ENCODE measurements at places on chromosomes 5 and 9.

DNA sequence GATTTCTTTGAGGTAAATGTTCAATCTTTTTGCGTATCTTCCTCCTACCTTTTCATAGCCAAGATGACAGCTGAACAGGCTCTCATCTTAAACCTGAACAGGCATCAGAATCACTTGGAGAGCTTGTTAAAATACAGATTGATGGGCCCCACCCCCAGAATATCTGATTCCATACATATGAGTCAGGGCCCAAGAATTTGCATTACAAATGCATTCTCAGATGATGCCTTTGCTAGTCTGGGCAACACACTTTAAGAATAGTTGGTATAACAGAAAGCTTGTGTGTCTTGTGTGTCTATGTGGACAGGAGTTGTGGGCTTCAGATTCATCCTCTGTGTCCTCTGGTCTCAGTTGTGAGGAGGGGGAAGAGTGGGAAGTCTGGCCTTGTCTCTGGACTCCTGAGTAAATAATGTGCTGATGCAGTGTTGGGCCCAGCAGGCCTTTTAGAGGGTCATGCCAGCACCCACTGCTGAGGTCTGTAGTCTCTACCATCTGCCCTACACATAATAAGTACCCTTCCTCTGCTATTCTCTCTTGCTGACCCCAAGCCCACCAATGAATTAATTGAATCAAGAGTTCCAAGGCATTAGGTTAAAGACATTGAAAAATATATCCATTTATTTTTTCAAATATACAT lies 43.1 kb downstream of the PTCD2 start:
- no peak for DNase-seq

GRCh38 chr5:94281236-94281801 lies 337.1 kb downstream of the KIAA0825 start:
- DNase-seq: no peak

DNA sequence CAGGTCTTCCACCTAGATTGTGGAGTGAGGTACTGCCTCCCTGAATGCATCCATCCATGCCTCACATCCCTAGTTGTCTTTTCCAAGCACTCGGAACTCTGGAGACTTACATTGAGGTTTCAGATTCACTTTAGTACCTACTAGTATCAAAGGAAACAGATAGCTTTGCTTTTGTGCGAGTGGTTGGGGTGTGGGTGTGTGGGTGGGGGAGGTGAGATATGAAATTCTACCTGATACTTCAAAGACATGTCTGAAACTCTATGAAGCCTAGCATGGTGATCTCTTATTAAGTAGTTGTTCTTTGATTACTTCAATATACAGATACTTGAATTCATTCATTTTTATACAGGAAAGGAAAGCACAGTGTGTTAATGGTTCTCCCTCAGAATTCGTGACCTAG lies 64.4 kb downstream of the MCCC2 start:
- no peak for DNase-seq

DNA sequence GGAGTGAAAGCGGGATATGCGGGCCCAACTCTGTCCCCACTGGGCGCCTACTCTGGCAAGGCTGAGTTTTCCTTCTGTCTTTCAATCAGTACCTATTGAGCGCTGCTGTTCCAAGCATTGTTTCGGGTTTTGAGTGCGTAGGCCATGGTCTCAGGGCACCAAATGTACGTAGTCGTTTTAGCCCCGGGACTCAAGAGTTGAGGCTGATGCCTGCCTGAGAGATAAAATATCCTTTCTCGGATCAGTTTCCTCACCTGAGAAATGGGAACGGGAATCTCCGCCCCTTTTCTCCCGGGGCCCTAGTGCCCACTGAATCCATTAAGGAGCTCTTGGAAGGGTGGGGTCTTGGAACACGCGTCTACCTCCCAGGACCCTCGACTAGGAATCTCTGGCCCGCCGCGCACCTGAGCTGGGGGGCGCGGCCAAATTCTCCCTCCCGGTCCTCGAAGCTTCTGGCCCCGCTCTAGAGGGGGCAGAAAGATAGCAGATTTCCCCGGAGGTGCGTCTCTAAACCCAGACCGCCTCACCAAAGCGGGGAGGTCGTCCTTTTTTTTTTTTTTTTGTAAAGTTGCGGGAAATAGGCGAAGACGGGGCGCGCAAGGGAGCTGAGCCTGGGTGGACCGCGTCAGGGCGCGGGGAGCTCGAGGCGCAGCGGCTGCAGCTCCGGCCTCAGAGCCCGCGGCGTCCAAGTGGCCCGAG lies 494 bp upstream of the CXXC5 start:
- no peak for DNase-seq

DNA sequence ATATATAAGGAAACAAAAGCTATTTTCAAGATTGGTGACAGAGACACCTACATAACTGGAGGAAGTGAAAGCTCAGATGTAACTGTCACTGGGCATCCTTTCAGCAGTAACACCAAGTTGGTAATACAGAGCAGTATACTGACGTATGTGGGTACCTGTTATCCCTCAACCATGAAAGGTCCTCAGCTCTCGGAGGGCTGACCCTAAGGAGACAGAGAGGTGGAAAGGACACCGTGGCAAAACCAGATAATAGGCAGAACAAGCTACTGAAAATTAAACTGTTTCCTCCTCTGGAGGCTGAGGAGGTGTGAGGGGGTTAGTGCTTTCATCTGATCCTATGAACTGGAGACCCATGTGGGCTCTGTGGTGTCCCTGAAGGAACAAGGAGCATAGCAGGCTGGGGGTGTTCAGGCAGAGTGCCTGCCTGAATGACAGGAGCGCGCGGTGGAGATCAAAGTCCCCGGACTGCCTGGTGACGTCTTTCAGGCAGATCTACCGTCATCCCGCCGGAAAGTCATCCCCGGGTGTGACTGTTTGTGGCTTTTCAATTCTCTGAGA lies 130.2 kb upstream of the FSTL4 start:
- DNase-seq: no peak

DNA sequence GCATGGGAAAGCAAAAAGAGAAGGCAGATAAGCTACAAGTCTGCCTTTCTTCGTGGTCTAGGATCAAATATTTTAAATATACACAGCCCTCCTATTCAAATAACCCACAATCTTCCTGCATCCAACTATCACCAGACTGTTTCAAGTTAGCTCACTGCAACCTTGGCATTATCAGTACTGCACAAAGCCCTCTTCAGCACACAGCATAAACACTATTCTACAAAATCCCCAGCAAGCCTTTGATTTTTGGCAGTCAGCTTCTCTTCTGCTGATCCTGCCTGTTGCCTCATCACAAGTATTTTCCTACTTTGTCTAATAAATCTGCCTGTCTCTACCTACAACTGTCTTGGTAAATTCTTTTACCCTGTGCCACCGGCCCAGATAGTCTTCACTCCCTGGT lies 142.9 kb downstream of the COX7C start:
- DNase-seq: no peak

GRCh38 chr5:139872851-139873794 lies 77.5 kb downstream of the PSD2 start:
- no peak for DNase-seq

DNA sequence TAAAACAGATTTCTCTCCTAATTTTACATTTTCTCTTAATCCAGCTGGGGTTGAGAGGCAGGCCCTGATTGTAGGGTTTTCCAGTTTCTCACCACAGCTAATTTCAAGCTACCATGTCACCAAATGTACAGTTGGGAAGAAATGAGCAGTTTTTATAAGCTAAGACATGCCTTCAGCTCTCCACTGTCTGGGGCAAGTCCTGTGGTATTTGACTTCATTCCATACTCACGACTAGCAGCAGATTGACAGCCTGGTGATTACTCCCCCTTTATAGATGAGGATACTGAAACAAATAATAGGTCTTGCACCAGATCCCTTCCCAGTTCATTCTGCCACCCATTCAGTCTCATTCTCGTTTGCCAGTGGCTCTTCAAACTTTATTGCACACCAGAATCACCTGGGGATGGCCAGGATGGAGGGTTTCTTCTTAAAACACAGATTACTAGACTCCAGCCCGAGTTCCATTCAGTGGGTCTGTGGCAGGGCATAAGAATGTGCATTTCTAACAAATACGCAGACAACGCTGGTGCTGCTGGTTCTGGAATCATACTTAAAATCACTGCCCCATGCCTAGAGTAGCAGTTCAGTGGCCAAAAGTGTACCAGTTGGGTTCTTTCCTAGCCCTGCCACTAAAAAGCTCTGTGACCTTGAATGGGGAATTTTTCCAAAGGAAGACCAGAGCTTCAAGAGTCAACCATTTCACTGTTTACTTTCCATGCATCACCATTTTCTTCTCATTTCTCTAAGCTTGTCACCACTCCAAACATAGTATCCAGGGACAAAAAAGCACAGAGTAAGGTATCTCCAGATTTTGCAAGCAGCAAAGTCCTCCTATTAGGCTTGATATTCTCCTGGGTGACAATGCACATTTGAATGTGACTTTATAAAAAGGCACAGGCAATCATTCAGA lies 64.3 kb downstream of the CSNK1A1 start:
- DNase-seq: no peak

DNA sequence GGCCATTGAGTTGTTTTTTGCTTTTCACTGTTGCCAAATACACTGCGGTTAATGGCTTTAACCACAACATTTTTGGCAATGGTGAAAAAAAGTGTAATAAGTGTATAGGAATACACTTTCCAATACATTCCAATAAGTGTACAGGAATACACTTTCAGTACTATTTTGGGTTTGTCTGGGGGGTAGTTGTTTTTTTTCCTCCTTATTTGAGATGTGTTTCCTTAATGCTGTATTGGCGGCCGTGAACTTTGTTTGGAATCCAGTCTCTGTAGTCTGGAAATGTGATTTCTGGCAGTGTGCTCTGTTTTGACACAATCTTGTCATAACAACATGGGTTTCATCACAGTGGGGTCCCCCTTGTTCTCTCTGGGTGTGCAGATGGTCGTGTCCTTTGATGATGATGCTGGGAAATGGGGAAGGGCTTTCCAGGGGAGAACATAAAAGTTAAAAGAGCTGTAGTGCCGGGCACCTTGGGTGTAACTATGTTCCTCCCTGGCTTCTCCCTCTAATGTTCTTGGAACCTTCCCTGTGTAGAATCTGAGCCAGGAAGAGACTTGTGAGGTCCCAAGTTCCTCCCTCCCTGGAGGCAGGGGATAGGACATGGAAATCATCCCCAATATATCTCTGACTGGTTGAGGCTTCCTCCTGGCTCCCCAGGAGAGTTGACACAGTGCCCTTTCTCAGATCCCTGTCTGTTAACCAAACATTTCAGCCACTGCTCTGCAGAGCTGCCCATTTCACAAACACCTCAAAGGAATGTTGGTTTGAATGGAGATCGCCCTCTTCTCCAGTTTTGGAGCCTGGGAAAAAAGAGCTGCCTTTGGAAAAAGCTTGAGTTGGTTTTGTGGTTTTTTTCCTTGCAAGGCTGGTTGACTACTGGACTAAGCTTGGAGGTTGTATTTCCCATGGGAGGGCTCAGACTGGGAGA lies 44.8 kb downstream of the RCL1 start:
- no peak for DNase-seq

GRCh38 chr9:110578575-110579033 lies 937 bp downstream of the SVEP1 start:
- DNase-seq: no peak

- no peak for DNase-seq
These were observed 1738.8 kb downstream of the EFNA5 start for GRCh38 chr5:105931881-105932421.

DNA sequence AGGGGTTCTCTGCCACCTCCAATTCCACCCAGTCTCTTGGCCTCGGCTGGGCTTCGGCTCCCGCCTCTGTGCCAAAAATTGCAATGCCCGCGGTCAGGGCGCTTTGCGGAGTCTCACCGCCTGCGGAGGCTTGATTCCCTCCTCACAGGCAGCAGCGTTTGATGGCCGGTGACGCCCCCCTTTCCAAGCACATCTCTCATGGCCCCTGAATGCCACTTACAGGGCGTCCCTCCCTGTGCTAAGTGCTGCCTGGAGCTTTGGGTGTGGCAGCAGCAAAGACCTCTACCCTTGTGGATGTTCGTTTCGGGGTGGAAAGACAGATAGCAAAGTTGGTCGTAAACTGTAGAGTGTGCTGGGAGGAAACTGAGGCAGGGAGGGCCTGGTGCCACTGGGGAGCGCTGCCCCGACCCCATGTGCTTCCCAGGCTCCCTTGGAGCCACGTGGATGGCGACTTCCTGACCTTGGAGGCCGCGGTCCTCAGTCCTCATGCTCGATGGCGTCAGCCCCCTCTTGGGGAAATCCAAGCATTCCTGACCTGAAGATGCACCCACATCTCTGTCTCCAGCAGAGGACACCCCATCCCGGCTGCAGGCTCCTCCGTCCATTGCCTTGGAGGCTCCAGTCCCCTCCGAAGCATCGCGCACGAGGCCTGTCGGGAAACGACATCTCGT lies 249.2 kb upstream of the IRX4 start:
- DNase-seq: no peak

DNA sequence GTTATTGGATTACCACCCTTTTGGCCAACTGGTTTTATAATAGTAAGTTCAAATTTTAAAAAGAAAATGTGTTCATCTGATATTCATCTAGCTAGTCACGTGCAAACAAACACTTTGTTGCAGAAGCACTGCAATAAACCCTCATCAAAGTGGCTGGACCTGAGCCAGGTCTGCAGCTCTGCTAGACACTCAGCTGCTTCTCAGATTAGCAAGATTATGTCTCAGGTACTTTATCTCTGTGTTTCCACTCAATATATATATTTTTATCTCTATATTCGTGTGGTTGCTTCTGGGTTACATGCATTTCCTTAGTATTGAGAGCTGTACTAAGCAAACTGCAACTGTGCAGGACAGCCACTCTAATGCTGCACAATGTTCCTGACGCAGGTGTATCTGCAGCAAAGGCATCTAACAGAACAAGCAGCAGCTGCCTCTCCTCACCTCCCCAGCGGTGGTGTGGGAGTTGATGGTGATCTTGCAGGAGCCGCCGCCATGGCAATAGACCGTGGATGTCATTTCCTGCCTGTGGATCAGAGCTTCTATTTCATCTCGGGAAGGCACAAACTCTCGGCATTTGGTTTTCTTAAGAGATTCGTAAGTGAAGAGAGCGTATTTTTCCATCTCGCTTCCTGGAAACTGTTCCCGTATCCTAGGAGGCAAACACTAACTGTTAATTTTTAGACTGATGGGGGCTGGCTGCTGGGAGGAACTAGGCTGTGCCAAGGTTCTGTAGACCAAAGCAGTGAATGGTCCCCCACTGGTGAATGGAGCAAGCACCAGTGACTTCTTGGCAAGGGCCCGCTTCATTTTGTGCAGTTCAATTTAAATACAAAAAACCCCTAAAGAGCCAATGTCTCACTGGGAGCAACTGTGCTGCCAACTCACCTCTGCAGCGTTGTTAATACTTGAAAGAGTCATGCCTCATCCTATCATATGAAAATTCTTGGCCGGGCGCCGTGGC lies 56.7 kb upstream of the RETREG1 start:
- DNase-seq: no peak

DNA sequence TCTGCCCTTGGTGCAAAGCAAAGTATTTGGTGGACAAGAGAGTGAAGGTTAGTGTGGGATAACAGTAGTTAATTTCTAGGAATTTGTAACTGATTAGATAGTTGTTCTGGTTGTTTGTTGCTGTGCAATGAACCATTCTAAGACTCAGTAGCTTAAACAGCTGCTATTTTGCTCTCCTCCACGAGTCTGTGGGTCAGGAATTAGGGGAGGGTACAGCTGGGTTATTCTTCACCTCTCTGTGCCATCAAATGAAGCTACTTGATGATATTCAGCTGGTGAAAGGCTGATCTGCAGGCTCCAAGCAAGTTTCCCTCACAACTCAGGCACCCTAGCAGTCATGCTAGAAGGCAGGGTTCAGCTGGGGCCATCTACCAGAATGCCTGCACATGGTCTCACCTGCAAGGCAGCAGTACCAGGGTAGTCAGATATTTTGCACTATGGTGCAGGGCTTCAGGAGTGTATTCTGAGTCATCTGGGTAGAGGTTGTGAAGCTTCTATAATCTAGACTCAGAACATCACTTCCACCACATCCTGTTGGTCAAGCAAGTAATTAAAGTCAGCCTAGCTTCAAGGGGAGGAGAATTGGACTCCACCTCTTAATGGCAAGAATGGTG lies 159.5 kb upstream of the SLC28A3 start:
- DNase-seq: no peak

GRCh38 chr5:72465066-72465465 lies 42.1 kb downstream of the ZNF366 start:
- no peak for DNase-seq

Data from stimulated activated CD4-positive, alpha-beta T cell treated with anti-CD3 and anti-CD28 coated beads, TNF-alpha, amount 100 ng/mL, for 1 hour (primary cell).